ENCODE measurements at places on chromosomes 1 and 21.

GRCh38 chr1:227788271-227789083 is 27.0 kb upstream of the PRSS38 start:
- DNase-seq, result peak; percentile 61

- no peak for DNase-seq
Measured at GRCh38 chr1:41673378-41673777, 188.9 kb upstream of the EDN2 start.

DNA sequence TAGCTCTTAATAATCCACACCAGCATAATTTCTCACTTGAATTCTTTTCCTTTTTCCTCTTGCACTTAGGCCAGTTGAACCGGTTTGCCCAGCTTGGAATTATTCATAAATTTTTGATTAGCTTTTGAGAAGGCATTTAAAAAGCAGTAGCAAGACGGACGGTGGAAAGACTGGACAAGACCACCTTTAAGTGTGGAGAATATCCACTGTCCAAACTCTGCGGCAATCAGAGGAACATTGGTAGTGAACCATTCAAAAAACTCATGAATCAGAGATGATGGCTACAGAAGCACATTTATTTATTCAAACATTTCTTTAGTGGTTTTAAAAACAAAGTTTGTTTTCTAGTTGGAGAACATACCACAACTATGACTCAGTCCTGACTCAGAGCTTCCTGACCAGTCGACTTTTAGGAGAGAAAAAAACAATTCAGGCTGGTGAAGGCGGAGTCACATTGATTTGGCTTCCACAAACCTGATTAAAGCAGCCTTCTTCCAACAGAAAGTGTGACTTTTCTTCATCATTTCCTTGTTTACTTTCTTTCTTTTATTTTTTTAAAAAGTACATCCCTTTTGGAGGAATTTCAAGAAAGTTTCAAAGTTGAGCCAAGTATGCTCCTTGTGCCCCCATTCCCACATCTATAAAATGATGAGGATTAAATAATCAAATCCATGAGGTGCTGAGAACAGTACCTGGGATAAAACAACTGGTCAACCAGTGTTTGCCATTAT is 128.8 kb downstream of the ADSS2 start:
- DNase-seq, result peak; percentile 43

- no peak for DNase-seq
Measured at GRCh38 chr21:44871576-44872269, 1.8 kb downstream of the PTTG1IP start.

DNA sequence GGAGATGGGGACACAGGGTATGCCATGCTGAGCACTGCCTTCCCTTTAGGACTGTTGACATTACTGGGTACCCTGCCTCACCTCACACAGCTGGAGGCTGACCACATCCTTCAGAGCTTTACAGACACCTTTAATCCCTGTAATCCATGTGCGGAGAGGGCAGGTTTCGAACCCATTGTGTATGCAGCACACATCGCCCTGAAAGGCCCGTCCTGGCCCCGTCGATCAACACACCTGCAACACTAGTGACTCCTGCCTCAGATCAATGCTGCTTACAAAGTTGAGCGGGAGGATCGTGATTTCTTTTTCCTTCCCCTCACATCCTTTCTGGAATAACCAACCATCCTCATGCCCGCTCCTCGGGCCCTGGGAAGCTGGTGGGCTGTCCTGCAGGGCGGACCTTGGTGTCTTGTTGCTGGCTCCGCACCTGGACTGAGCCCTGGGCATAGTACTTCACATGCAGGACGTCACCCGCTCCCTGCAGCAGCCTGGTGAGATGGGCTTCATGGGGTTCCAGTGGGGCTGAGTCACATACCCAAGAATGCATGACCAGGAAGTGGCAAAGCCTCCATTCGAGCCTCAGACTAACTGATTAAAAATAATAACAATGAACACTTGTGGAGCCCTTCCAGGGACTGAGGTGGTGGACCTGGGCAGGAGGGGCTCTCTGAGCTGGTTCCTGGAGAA is 403.6 kb downstream of the PTPRU start:
- no peak for DNase-seq

GRCh38 chr1:172377565-172377964 is 42.9 kb upstream of the C1orf105 start:
- no peak for DNase-seq
